ENCODE measurements at places on chromosomes 5 and 9.

DNA sequence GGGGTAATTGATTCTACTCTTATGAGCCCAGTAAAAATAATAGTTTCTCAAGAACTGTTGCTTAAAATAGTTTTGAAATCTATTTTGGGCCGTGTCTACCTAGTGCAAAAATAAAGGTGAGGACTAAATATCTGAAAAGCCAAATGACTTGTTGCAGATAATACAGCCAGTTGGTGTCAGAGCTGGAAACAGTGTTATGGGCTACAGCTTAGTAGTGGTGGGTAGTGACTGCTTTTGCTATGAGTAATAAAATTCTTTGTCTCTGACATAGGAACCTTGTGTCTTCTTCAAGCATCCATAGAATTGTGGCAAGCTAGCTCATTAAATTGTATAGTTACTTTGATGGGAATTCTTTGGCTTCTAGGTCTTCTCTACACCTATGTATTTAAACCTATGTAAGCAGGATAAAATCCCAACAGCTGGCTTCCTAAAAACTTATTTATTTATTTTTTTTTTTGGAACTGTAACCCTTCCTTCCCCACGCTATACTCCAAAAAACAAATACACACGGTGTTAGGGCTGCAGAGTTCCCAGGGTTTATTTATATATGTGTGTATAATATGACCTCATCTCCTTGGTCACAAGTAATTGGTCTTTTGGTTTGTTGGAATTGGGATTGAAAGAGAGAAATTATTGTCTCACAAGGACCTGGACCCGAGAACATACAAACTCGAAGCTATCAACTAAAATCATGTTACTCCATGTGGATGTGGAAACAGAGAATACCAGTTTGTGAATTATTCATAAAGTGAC, 138.0 kb downstream of the NUDT12 start:
- DNase-seq, result no peak

GRCh38 chr5:178174456-178174855, 12.7 kb downstream of the GMCL2 start:
- DNase-seq, result no peak

DNA sequence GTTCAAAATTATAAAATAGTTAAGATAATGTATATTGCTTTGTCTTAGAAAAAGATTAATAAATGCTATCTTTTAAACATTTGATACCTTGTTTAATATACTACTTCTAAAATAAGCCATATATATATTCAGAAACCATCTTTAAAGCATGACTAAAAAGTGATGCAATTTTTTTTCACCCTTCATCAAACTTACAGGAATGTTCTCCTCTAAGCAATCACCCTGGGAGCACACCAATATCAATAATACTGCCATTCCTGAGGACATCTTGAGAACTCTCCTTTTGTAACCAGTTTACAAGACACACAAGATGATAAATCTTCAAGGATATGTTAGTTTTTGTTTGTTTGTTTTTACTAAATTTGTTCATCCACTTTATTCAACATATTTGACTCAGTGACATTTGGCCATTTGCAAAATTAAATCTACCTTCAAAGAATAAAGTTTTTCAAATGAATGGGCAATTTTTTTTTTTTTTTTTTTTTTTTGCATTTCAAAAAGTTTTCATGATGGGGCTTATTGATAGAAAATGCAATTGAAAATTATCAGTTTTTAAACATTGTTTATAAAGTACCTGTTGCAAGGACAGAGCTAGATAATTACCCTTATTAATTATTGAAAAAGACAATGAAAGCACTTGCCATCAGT, 17.2 kb downstream of the FOXD1 start:
- no peak for DNase-seq

GRCh38 chr5:122356855-122357254, 44.8 kb downstream of the SNCAIP start:
- no peak for DNase-seq

GRCh38 chr5:179801304-179802206, 5.1 kb downstream of the MGAT4B start:
- DNase-seq, result no peak

GRCh38 chr5:147410496-147411358, 99.1 kb downstream of the DPYSL3 start:
- peak; percentile 47 for DNase-seq

- no peak for DNase-seq
Measured at GRCh38 chr9:118091226-118091625, 387.0 kb downstream of the TLR4 start.

- peak; percentile 7 for DNase-seq
Measured at GRCh38 chr9:70085241-70085640, 41.6 kb downstream of the MAMDC2 start.

GRCh38 chr5:134072471-134073210, 41.8 kb upstream of the TCF7 start:
- no peak for DNase-seq

- no peak for DNase-seq
Measured at GRCh38 chr9:128469070-128469469, 13.3 kb downstream of the ODF2 start.

GRCh38 chr5:157292599-157292998, 26.7 kb downstream of the CYFIP2 start:
- DNase-seq, result no peak

- DNase-seq, result no peak
Measured at GRCh38 chr5:178366998-178367735, 134.6 kb upstream of the PHYKPL start.

- DNase-seq, result no peak
Measured at GRCh38 chr5:9545992-9546851, at the start of gene SEMA5A. Gene SEMA5A, minus strand, starts transcription at chr5:9546075. Its CDS starts 166,129 bp downstream, at chr5:9379946.

GRCh38 chr9:107480386-107480789, 9.2 kb downstream of the KLF4 start:
- no peak for DNase-seq

GRCh38 chr5:74361406-74362358, 278.8 kb downstream of the ENC1 start:
- no peak for DNase-seq

- no peak for DNase-seq
Measured at GRCh38 chr9:136021872-136022681, 60.9 kb upstream of the UBAC1 start.

- no peak for DNase-seq
Measured at GRCh38 chr9:113695901-113696300, 180.2 kb upstream of the ZNF618 start.

DNA sequence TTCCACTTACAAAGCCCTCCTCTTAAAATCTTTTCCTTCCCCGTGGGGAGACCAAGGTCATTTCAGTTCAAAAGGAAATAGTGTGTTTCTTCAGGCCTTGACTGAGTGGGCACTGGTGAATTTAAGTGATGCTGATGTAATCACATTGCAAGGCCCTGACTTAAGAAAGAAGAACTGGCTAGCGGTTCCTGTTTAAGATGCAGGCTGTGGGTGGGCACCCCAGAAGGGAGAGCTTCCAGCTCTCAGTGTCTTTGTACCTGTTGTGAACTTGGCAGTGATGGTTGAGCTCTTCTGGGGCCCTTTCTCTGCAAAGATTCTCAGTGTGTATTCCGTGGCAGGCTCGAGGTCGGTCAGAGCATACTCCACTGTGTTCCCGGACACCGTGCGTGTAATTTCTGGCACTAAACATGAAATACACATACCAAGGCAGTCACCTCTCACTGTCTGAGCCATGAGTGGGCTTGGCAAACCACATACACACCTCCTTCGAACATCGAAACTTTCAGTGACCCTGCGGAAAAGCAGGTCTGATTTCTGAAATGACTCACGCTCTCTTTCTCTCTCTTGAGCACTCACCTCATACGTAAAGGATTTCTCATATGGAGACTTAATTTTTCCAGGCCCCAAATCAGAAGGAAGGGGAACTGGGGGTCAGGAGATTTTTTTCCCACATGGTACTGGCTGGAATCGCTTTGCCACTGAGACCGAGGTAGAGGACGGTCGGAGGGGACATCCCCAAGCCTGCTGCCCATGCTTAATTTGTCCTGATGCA, 81.9 kb downstream of the TNC start:
- DNase-seq, result no peak

GRCh38 chr5:103582364-103582763, 19.8 kb upstream of the NUDT12 start:
- DNase-seq, result no peak

- DNase-seq, result no peak
Measured at GRCh38 chr9:70499621-70500020, 85.2 kb upstream of the KLF9 start.

- DNase-seq, result no peak
Measured at GRCh38 chr9:127734247-127734746, 797 bp downstream of the TOR2A start.

- DNase-seq, result no peak
Measured at GRCh38 chr5:133781436-133782225, 169.3 kb upstream of the FSTL4 start.

- DNase-seq, result no peak
Measured at GRCh38 chr5:91408710-91409109, 25.6 kb upstream of the ARRDC3 start.
